Esophagus muscularis mucosa (tissue), 4 donors: ENCODE measurements at places on chromosomes 2 and 18. TPM values are rescaled to one million over a fixed set of nuclear protein-coding genes. Genes with fewer than 3 reads are reported as not detected.

GRCh38 chr2:200698217-200698616, 112.4 kb downstream of the AOX1 start:
- DNase-seq: no peak

GRCh38 chr2:110751642-110752041, 19.3 kb downstream of the ACOXL start:
- no peak for DNase-seq

DNA sequence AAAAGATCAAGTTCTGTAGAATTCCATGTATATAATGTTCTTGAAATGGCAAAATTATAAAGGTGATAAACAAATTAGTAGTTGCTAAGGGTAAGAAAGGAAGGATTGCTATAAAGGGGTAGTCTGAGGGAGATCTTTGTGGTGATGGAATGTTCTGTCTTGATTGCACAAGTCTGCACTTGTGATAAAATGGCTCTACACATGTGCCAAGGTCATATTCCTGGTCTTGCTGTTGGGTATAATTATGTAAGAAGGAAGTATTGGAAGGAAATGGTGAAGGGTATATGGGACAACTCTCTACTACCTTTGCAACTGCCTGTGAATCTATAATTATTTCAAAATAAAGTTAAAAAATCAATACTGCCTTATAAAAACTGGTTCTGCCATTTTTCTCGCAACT, 15.3 kb downstream of the SGPP2 start:
- DNase-seq: no peak

DNA sequence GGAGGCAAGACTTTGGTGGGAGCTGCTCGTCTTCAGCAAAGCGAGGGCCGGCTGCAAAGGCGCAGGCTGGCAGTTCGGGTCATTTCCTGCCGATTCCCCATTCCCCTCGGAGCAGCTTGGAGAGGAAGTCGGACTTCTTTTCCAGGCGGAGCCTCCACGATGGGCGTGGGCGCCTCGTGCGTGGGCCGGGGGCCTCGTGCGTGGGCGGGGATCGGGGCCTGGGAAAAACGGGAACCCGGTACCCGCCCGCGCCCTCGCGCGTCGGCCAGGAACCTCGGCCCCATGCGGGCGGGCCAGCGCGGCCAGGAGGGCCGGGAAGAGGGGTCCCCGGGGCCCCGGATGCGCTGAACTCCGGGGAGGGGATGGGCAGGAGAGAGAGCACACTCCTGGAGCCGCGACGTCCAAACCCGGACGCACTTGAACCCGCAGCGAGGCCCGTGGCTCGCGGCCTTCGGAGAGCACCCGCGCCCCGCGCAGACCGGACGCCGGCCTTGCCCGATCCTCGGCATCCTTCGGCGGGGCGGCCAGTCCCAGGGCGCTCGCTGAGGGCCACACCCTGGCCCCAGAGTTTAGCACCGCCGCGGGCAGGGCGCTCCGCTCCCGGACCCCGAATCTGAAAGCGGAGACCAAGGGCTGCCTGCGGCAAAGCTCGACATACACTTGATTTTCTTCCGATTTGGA, 368.4 kb downstream of the MTX2 start:
- DNase-seq: no peak

The WDR75 gene
- 35.3 TPM for total RNA-seq

The SKOR2 gene
- total RNA-seq: not detected

The SAG gene
- total RNA-seq: not detected
